ENCODE measurements at places on chromosomes 4 and X.

- DNase-seq, result no peak
These were observed 20.1 kb downstream of the ATP5ME start for GRCh38 chr4:653831-654502.

DNA sequence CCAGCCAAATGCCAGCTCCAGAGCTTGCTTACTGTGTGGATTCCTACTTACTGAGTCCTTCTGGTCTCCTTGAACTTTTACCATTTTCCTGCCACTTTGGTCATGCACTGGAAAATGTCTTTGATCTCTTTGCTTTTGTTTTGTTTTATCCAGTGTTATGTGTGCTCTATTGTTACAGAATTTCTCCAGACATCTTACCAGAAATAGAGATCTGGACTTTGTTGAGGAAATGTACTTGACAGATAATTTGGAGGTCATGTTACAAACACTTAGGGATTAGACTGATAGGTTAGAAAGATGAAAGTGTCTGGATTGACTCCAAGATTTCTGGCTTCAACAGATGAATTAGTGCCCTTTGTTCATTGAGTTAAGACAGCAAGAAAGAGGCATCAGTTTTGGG, 5.7 kb upstream of the ZNF330 start:
- DNase-seq, result no peak

DNA sequence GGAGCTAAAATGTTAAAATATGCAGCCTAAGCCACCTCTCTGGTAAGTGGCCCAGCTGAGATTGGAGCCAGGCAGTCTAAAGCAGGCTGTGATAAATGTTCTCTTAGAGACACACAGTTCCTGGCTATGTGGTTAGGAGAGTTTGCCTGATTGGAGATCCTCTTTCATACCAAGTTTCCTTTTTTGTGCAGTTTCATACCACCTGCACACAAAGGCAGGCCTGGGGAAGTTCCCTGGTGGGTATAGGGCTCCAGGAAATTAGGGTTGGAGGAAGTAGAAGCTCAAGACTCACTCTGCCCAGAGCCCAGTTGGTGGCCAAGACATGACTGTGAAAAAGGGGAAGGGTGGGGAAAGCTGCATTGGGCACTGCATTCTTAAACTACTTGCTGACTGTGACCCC, 16.9 kb downstream of the CYBB start:
- no peak for DNase-seq

DNA sequence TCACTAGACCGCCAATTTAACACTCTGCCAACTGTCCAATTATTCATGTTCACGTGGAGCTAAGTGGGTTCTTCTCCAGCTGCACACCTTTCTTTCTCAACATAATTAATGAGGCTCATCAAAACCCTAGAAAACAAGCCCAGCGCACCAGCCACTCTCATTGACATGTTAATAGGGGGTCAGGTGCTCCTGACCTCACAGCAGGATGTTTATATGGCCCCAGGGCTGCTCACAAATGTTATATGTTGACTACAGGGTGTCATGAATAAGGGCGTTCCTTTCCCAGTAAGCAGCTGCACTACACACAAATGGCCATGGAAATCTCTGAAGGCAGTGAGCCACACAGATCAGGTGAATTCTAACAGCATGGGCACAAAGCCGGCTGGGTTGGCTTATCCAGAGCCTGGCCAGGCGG, 209.8 kb downstream of the MGST2 start:
- DNase-seq, result no peak

- DNase-seq, result no peak
These were observed 26.7 kb upstream of the FGFR3 start for GRCh38 chr4:1766106-1767060.

DNA sequence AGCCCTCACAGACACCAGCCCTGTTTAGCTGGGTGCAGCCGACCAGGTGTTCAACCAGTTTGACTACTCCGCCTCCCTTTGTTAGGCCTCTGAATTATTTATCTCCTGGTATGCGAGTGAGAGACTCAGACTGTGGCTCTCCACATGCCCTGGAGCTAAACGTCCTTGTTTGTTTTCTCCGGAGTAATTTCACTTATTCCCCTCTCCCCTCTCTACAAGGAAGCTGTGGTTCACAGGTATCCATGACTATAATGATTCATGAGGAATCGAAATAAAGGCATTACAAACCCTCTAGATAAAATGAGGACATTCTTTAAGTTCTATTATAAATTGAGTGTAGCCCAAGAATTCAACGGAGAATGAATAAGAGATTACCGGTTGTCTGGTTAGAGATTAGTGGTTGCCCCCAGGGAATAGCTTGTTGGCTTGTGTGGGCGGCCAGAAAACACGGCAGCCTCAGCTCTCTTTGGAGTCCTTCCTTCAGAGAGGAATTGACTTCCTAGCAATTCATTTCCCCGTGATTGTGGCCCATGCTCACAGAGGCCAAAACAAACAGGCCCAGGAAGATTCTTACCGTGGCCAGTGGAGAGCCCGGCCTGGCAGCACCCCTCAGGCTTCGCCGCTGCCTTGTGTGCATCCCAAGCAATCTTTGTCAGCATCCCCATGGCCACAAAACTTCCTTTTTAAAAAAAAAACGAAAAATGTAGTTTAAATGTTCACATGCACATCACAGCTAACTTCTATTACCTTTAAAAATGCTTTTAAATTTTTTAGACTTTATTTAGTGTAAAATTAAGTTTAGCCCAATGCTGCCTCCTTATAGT, 60.2 kb upstream of the CBR4 start:
- no peak for DNase-seq

DNA sequence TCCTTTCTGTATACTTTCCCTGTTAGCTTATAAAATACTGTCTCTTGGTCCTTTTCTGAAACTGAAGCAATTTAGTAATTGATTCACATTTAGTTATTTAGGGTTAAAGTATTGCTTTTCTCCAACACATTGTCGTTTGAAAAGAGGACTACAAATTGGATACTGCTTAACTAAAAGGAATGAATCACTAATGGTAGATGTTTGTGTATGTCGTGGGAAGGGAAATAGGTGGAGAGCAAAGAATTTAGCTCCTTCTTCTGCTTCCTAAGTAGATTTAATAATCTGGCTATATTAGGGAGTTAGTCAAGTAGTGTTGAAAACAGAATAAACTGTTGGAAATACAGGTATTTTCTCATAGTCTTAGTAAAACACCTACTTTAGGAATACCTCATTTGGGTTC, 27.9 kb downstream of the SLAIN2 start:
- DNase-seq, result no peak

DNA sequence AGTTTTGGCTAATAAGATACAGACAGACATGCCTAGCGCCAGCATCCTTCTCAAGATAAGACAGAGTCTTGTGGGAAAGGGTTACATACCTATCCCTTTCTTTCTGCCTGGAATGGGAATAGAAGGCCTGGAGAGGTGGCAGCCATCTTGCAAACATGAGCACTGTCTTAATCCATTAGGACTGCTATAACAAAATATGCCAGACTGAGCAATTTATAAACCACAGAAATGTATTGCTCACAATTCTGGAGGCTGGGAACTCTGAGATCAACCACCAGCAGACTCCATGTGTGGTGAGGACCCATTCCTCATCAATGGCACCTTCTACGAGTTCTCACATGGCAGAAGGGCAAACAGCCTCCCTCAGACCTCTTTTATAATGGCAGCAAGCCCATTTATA, 26.5 kb upstream of the NEIL3 start:
- no peak for DNase-seq

- no peak for DNase-seq
These were observed 28.4 kb upstream of the SULT1E1 start for GRCh38 chr4:69888336-69888735.

- DNase-seq, result no peak
These were observed 2442.0 kb downstream of the PCDH7 start for GRCh38 chr4:33162122-33162521.

GRCh38 chrX:153933748-153934147, 1.1 kb downstream of the NAA10 start:
- no peak for DNase-seq

DNA sequence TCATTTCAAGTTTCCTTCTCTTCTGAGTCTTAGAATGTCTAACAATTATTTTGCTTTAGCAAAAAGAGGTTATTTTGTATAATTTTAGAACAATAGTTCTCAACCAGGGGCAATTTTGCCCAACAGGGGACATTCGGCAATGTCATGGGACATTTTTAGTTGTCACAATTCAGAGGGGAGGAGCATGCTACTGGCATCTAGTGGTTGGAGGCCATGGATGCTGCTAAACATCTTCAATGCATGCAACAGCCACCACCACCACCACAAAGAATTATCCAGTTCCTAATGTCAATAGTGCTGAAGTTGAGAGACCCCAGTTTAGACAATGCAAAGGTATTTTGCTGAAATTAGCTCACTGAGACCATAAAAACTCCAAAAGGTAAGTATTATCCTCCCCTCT, 122.5 kb downstream of the ARHGAP6 start:
- DNase-seq, result no peak

DNA sequence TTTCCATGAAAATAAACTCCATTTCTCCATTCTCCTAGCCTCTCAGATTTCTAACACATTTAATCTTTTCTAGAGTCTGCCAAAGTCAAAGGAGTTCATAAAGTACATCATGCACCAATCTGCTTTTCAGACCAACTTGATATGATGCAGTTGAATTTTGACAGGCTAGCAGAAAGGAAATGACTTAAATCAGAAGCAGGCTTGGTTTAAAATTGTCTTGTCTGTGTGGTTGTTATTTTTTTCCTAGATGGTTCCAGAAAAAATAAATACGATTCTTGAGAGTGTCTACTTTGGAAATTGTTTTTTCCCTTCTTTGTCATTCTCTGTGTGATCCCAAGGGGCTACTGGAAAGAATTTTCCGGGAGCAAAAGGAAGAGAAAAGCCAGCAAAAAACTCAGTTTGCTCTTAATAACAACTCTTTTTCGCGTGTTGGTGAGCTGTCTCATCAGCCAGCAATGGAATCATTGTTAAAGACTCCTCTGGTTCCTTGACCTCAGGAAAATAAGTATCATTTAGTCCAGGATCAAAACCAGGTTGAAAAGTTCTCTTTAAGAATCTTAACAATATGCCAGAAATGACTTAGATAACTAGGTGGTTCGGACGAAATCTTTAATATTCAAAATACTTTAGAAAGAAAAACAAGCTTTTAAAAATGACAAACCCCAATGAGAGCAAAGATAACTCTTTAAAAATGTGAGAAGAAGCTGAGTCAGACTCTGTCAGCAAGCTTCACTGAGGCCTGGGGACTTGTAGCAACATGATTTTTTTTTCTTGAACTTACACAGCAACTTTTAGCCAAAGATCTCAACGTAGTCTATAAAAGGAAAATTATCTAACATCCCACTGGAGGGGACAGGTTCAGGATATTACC, 49.7 kb upstream of the GAB1 start:
- no peak for DNase-seq

DNA sequence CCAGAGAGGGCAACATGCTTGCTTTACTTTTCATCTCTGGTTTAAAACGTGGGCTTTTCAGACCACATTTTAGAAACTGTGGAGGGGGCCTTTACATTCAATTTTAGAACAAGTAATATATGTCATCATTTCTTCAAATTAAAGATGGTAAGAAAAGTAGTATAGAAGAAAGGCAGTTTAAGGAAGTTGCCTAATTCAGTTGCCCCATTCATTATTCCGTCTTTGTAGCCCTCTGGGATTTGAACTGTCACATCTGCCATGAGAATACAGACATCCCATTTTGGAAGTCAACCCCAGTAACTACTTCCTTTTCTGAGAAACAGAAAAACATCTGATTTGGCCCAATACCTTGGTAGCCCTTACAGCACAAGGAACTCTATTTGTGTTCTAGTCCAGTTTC, 61.2 kb downstream of the PASD1 start:
- DNase-seq, result no peak

DNA sequence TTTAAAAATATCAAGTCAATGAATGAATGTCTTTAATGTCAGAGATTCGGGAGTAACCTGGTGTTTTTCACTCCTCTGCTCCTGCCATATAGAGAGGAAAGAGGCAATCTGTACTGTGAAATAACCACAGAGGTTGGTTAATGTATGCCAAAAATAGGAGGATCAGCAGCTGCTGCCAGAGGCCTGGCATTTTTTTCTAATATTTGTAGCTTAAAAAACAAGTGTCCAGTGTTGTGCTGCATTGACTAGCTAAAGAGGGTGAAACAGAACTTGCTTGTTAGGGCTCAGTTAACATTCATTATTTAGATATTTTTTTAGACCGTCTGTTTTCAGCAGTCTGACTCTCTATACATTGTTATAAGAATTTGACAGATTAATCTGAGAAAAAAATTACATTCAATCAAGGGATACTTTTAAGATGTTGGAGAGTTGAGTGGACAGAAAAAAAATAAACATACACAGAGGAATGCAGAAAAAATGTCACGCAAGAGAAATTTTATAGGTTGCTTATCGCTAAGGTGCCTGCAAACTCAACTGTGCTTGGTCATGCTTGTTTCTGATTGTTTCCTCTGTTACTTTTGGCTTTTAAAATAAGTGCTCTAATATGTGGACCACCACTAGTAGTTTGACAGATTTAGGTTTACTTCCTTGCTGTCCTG, 392.3 kb upstream of the GALNT7 start:
- DNase-seq, result no peak

DNA sequence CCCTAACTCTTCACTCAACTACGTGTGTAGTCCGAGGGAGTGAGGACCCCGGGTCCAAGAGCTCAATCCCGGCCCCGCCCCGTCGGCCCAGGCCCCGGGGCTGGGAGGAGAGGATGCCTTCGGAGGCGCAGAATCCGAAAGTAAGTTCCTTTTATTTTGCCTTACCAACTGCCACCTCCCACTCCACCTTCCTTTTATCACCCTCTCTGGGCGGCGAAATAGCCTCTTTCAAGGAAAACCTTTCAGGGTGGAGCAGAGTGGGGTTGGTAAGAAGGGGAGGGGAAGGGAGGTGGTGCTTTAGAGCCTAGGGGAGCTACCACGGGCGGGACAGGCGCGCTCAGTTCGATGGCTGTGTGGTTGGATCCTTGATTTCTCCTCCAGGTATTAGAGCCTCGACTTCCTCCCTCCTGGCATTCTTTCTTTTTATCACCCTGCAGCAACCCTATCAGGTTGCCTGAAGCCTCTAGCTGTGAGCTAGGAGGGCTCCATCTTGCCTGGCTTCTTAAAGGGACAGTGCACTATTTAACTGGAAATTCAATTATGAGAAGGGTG, 191.2 kb downstream of the RRAGB start:
- DNase-seq, result no peak

- DNase-seq, result no peak
These were observed 279.0 kb downstream of the ANKRD50 start for GRCh38 chr4:124433500-124433899.

GRCh38 chr4:67038228-67038566, 507.1 kb downstream of the CENPC start:
- DNase-seq, result no peak

DNA sequence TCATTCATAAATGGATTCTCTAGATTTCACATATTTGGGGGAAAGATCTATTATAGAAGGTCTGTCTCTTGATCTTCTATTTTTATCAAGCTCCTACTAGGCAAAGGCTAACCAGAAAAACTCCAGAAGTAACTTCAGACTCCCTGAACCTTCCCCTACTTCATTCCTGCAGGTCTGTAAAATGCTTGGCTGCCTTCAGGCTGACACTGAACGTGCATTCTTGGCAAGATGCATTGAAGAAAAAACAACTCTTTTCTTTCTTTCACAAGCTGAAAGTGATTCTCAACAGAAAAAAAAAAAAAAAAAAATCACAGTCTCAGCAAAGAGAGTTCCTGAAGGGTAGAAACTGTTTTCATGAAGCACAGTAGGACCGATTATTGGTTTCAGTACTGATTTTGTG, 12.7 kb downstream of the OPHN1 start:
- no peak for DNase-seq

GRCh38 chr4:21552455-21552854, 396.1 kb downstream of the KCNIP4 start:
- DNase-seq, result no peak
